ENCODE measurements at places on chromosomes 1 and 21.

DNA sequence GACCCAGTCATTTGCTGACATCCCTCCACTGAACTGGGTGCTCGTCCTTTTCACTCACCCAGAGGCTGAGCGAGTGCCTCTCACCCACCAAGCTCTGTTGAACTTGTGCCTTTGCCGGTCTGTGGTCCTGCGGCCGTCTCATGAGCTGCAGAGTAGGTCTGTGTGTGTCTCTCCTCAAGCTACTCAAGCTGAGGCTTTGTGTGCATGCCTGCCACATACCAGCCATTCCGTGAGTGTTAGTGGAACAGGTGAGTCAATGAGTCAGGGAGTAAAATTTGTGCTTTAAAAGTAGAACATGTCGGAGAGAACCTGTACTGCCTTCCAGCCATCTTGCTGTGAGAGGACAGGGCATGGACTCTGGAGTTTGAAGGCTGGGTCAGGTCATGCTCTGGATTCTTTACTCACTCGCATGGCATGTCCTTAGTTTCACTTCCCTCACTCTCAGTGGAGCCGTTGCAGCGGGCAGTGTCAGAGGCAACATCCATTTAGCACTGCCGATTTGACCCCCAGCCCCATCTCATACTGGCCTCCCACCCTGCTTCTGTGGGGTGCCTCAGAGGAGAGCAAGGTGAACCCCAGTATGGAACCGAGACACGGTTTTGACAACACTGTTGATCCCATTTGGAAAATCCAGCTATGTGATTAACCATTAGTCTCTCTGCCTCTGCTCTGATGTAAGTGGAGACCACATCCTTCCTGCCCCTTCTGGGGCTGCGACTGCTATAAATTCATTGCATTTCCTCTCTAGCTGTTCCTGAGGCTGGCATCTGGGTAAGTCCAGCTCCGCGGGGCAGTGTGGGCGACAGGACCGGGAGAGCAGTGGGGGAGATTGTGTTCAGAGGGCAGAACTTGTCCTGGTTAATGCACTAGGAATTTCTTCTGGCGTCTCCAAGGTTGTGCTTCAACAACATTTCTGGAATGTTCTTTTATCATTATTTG is at the start of gene NLRP3:
TSS of gene NLRP3 (plus strand) at position 751 of the 939 bp plus-strand sequence. CDS start 2,628 bp downstream, outside the sequence.
- peak; percentile 31 for DNase-seq

- no peak for DNase-seq
These were observed 221.8 kb upstream of the JUN start for GRCh38 chr1:59005491-59006288.

GRCh38 chr1:46002551-46003150 is 129.8 kb downstream of the PIK3R3 start:
- DNase-seq = no peak

DNA sequence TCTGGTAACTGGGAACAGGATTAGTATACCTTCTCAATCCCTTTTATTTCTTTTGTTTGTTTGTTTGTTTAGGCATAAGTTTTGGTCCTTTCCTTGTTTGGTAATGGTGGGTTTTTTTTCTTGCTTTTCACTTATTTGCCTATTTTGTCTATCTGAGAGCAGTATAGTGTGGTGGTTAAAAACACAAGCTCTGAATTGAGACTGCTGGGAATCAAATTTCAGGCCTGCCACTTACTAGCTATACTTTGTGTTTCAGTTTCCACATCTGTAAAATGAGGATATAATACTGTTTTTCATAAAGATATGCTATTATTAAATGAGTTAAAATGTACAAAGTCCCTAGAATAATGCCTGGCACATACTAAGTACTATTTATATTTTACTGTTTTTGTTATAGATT is 81.6 kb upstream of the IVNS1ABP start:
- no peak for DNase-seq

GRCh38 chr1:213929398-213929797 is 58.4 kb upstream of the PROX1 start:
- no peak for DNase-seq

DNA sequence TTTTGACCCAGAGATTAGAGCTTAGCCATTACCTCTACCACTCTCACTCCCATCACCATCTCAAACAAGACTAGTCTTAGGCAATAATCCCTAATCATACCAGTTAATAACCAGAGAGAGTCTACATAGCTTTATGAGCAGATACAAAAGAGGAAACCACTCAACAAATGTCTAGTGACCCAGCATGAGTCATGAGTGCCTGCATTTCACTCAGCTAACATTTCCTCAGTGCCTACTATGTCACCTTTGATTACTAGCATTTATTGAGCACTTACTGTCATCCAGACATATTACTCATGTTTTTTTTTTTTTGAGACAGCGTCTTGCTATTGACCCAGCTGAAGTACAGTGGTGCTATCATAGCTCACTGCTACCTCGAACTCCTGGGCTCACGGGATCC is 35.9 kb upstream of the GALNT2 start:
- no peak for DNase-seq

DNA sequence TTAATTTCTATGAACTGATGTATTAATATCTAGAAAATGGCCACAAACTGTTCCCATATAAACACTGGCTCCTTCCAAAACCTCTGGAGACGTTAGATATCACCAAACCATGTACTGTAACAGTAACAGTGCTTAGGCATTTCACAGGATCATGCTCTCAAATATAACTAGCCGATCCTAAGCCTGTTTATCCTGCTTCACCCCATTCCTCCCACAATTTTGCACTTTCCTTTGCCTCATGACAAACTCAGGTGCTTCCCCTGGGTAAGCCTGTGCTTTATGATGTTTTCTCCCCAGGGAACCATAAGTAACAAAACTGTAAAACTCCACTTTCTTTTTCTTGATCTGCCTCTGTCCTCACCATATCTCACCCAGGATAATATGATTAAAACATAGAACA is 452.3 kb downstream of the PLA2G4A start:
- DNase-seq = no peak

DNA sequence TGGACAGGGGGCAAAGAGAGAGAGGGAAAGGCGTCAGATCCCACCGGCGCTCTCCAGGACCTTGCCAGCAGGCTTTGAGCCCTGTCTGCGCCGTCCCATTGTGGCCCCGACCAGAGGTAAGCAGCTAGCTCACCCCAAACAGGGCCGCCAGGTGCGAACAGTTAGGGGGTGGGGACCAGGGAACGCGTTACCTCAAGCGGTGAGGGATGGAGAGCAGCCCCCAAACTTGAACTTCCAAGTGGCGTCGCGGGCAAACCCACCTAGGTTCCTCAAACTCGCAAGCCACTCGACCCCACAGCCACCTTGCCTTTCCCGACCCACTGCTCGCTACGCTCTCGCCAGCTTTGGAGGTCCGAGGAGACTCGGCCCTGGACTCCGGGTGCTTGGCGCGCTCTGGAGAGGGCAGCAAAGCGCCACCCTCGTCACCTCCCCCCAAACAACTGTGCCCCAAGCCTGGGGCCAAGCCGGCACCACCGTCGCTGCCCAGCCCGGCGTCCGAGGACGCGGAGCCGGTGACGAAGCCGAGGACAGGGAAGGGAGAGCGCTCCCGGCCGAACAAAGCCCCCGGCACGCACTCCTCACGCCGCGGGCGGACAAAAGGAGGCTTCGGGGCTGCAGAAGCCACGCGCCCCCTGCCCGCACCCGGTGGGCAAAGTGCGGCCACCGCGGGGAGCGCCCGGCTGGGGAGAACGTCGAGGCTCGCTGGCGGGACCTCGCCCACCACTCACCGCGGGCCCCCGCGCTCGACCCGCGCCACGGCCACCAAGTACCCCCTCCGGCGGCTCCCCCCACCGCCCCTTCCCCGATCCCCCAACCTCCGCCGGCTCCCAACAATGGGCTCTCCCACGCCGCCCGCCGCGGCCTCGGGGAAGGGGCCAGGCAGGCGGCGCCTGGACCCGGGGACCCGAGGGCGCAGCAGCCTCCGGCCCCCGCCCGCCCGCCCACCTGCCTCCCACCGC is 976 bp downstream of the SSBP3 start:
- no peak for DNase-seq

DNA sequence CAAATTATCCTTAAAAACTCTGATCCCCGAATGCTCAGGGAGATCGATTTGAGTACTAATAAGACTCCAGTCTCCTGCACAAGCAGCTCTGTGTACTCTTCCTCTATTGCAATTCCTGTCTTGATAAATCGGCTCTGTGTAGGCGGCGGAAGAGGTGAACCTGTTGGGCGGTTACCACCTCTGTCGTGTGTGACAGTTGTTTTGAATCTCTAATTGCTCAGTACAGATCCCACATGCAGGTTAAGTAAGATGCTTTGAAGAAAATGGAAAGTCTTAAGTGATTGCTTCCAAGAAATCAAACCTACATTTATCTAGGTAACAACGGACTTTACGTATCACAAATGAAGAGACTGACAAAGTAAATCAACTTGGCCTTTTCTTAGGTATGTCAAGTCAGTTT is 35.5 kb downstream of the COA6 start:
- DNase-seq = no peak

- DNase-seq = no peak
These were observed 40.5 kb downstream of the S100B start for GRCh38 chr21:46564391-46564790.

DNA sequence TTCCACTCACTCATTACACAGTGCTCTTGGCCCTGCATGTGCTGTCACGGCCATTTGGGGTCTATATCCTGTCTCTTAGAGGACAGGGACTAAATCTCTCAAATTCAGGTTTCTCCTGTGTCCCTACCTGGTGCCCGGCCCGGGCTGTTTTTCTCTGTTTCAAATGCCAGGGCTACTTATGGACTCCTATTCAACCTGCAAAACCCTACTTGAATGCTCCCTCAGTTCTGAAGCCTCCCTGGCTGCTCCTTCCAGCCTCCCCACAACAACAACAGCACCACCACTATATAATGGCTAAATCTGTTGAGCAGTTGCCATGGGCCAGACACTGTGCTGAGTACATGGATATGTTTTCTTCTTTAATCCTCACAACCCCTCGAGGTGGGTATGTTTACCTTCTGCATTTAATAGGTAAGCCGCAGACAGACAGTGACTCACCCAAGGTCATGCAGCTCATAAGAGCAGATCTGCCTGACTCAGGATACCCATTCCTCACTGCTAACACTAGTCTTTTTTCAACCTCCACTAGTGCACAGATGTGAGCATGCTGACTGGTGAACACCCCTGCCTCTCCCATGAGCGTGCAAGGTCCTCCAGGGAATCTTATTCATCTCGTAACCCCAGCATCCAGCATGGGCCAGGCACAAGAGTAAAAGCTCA is 29.9 kb downstream of the DHRS3 start:
- no peak for DNase-seq

- no peak for DNase-seq
These were observed 57.6 kb downstream of the TGFB2 start for GRCh38 chr1:218402786-218403120.

DNA sequence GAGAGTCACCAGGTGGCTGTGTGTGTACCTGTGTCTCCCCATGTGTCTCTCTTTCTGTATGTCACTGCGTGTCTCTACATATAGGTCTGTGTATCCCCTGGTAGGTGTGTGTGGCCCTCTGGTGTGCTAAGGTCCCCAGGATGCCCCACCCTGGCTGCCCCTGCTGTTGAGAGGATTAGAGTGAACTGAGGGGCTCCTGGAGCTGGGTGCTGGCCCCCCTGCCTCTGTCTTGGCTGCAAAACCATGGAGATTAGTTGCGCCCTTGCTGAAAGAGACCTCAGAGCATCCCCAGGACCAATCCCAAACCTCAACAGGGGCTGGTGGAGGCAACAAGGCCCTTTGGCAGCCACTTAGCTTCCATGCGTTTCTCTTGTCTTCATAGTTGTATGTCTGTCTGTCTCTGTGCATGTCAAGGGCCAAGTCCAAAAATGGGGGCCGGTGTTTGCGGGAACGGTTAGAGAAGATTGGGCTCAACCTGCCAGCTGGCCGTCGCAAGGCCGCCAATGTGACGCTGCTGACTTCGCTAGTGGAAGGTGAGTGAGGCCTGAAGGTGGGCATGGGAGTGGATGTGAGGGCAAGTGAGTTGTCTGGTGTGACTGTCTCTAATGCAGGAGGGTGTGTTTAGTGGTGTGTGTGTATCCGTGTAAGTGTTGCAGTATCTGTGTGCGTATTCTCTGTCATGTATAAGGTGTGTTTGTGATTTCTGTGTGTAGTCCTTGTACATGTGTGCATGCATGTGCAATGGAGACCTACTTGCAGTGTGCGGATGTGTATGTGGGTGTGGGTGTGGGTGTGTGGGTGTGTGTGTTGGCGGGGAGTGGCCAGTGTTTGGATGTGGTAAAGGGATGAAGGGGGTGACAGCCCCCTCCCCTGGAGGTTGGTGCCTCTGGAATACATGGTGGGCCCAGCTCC is 16.7 kb downstream of the TFAP2E start:
- no peak for DNase-seq

DNA sequence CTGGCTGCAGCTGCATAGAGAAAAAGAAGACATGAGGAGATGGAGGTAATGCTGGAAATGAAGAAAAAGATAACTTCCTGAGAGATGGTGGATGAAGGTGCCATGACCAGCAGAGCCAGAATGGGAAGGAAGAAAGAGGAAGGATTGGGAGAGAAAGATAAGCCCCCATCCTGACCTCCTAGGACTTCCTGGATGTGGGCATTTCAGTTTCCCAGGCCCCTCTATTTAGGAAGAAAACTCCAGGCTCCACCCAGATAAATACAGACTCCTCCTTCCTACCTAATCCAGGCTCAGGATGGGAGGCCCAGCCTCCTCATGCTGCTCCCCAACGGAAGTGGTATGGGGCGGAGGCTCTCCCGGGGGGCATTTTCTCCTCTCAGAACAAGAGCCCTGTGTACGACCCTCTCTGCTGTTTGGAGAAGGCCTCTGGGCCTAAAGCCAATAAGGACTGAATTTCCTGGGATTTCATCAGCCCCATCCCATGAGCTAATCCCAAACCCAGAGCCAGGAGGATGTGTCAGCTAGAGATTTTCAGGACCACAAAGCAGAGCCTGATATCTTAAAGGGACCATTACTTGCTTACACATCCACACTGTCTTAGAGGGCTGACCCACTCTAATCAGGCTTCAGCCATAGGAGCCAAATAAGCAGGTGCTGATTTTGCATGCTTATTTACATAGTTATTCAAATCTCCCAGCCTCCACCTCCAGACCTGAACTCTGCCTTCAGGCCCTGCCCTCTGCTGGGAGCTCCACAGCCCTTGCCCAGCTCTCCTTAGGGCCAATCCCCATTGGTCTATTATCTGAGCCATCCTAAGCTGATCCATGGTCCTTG is 5.1 kb upstream of the ARHGEF2 start:
- DNase-seq = no peak

GRCh38 chr1:185426848-185427247 is 109.8 kb upstream of the IVNS1ABP start:
- no peak for DNase-seq

DNA sequence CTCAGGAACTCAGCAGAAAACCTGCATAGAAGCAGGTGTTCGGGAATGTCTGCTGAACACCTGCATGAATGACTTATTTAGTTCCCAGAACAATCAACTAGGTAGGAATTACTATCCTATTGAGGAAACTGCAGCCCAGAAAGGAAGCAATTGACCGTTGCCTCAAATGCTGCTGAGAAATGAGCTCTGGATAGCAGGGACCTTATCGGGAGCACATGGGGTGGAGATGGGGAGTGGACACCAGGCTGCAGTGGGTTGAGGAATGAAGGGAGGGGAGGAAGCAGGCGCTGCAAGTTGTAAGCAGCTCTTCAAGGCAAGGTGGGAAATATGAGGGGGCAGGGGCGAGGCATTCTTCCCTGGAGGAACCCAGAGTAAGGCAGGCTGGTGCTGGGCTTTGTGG is 10.8 kb upstream of the CDCP2 start:
- no peak for DNase-seq
